ENCODE measurements at places on chromosomes 1 and 21.

DNA sequence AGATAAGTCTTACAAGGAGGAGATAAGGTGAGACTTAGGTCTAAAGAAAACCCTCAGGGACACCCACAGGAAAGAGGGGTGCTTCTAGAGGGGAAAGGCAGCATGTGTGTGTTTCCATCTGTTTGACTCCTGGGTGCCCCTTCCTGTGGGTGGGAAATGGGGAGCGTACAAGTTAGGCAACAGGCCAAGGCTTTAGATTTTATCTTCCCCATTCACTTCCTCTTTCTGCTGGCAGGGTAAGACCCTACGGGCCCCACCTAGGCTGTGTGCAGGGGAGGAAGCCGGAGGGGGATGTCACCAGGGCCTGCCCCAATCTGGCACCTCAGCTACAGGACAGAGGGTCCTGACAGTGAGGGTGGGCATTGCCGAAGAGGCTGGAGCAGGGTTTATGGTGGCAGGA, 2.5 kb upstream of the OLIG1 start:
- DNase-seq: no peak

DNA sequence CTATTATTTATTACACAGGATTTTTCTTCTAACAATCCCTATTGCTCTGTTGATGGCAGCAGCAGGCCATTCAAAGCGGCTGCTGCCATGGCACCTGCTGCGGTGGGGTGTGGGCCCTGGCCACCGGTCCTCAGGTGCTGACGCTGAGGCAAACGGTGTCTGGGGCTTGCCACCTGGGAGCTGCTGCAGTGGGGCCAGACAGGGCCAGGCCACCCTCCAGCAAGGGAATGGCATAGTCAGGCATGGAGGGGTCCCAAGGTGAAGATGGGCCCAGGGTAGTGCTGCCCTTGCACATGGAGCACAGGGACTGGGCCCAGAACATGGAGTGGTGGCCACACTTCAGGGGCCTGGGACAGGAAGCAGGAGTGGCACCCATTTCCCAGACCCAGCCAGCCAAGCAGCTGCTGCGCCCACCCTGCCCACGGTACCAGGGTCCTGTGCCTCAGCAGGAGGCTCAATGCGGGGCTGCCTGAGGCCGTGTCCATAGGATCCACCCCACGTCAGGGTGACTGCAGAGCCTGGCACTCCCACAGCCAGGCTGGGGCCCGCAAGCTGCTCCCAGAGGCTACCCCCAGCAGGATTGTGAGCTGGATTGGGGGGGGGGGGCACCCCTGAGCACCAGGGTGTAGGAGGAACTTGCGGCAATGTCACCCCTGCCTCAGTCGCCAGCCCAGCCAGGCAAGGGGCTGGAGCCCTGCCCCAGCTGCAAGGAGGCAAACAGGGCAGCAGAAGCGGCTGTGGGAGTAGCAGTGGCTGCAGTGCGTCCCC, 53.9 kb upstream of the KRTAP11-1 start:
- no peak for DNase-seq

- DNase-seq: no peak
Observed at GRCh38 chr1:29417971-29418370, 181.6 kb downstream of the PTPRU start.

- DNase-seq: no peak
Observed at GRCh38 chr1:27356619-27357280, 10.0 kb downstream of the MAP3K6 start.

DNA sequence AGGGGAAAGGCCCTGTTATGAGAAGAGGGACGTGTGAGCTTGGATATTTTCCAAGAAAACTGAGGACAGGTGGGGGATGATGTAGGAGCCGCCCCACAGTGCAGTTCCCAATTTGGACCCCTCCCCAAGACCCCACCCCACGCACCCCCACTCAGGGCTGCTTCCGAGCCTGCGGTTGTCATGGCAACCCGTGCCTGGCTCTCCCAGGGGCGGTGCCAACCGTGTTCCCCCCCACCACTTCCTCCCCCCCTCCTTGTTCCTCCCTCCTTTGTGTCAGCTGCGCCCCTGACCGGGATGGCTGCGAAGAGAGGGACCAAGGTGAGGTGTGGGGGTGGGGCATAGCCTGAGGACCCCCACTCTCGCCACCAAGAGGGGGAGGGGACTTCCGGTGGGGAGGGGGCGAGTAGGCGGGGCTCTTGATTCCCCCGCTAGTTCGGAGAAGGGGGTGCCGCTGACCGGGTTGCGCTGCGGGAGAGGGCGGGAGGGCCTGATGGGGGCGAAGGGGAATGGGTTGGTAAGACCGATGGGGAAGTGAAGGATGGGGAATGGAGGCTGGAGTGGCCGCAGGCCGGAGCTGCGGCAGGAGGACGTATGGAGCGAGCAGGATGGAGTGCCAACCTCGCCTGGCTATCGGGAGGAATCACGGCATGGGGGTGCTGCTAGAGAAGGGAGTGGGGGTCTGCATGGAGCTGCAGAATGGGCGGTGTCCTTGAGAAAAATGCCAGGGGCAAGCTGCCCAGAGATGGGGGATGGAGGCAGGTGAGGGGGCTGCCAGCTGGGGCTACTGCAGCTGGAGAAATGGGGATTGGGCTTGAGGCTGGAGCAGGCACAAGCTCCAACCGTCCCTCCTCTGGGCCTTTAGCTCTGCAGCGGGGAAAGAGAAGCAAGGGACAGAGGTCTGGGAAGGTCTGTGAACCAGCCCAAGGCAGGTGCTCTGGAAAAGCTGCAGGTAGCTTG, 953 bp downstream of the TRIM46 start:
- DNase-seq: no peak

- DNase-seq: no peak
Observed at GRCh38 chr1:89888480-89889322, 67.9 kb downstream of the LRRC8D start.
